Astrocyte (in vitro differentiated cells and primary cell): ENCODE measurements at places on chromosomes 6 and 20. TPM values are rescaled to one million over a fixed set of nuclear protein-coding genes. Genes with fewer than 3 reads are reported as not detected.

DNA sequence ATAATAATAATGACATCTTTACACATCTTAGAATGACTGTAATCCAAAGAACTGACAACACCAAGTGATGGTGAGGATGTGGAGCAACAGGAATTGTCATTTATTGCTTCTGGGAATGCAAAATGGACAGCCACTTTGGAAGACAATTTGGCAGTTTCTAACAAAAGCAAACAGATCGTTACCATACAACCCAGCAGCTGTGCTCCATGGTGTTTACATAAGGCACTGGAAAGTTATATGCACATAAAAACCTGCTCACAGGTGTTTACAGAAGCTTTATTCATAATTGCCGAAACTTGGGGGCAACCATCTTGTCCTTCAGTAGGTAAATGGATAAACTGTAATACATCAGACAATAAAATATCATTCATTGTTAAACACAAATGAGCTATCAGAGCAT lies 18.3 kb upstream of the ASF1A start:
- no peaks in the 10 kb centered on the region for H3K36me3 ChIP-seq
- H3K27ac ChIP-seq: peak overlapping the region; percentile 78
- no peak overlapping the region for H3K4me3 ChIP-seq
- DNase-seq: no peak
- peaks cover 20% of the 10 kb centered on the region for H3K4me1 ChIP-seq

DNA sequence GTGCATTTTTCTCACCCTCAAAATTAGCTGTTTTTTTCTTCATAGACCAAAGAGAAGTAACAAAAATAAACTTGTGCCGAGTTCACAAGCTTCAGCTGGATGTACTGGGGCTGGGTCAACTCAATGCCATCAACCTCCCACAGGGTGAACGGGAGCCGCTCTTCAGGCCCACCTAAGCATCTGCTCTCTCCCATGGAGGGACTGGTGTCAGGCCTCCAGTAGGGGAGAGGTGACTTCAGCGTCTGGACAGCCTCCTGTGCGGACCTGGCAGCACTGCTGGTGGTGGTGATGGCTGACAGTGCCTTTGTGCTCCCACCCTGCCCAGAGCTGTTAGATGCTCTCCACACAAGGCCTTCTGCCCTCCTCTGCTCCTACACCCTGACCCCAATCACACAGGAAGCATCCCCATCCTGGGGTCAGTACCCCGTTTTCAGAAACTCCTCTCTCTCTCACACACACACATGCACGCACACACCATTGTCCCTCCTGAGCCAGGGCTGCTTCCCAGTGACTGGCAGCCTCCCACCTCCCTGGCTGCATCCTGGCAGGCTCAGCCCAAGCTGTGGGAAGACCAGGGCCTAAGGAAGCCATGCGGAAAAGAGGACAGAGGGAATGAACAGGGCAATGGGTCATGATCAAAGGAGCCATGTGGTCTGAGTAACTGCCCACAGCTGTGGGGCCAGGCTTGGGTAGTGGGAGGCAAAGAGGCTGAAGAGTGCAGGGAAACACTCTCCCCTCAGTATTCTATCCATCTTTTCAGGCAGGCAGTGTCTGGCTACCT lies 17.7 kb downstream of the CST8 start:
- no peaks in the 10 kb centered on the region for H3K4me1 ChIP-seq
- no peaks in the 10 kb centered on the region for H3K27me3 ChIP-seq
- H3K36me3 ChIP-seq: no peaks in the 10 kb centered on the region
- no peak overlapping the region for H3K27ac ChIP-seq
- H3K4me3 ChIP-seq: no peak overlapping the region

- peak; percentile 81 for DNase-seq
- peaks cover 10% of the 10 kb centered on the region for H3K36me3 ChIP-seq
- H3K4me1 ChIP-seq: peaks cover 7% of the 10 kb centered on the region
- H3K4me3 ChIP-seq: no peak overlapping the region
- peak overlapping the region; percentile 14 for H3K27ac ChIP-seq
- H3K27me3 ChIP-seq: no peaks in the 10 kb centered on the region
These were observed 6.2 kb downstream of the TMEM242 start for GRCh38 chr6:157316871-157317814.

The SOBP gene
- 4.7 and 7.6 TPM in 2 replicates for total RNA-seq

DNA sequence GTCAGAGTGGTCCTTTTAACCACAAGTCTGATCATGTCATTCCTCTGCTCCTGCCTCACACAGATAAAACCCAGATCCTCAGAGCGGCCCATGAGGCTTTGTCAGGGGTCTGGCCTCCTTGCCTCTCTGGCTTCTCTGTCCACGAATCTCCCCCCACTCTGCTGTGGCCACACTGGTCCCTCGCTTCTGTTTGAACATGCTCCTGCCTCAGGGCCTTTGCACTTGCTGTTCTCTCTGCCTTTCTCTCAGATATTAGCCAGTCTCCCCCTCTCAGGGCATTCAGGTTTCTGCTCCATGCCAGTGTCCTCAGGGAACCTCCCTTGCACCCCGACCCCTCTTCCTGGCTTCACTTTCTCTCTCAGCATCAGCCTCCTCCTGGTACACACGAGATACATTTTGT lies 518.5 kb downstream of the PREX1 start:
- H3K27me3 ChIP-seq: peaks cover 18% of the 10 kb centered on the region
- no peaks in the 10 kb centered on the region for H3K36me3 ChIP-seq
- H3K4me1 ChIP-seq: no peaks in the 10 kb centered on the region
- H3K4me3 ChIP-seq: no peak overlapping the region
